ENCODE measurements at places on chromosomes 13 and 19.
A peak's percentile ranks its signal among the peaks of the same experiment; 100 is the strongest.

GRCh38 chr13:79404361-79404760 is 1.7 kb downstream of the RBM26 start:
- no peak for DNase-seq

DNA sequence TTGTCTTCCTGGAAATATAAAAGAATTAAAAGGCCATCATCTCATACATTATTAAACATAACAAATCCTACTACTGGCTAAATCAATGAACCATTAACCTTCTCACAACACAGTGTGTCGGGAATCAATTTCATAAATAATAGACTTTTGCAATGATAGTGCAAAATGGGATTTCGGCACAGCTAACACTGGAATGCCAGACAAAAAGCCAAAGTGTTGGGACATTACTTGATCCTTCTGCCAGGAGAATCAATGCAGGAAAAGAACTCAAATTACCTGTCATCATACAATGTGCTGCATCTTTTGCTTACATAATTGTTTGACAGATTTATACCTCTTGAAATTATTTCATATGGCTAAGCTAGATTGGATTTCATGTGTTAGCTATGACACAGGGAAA is 334.3 kb downstream of the MTUS2 start:
- DNase-seq, result no peak

DNA sequence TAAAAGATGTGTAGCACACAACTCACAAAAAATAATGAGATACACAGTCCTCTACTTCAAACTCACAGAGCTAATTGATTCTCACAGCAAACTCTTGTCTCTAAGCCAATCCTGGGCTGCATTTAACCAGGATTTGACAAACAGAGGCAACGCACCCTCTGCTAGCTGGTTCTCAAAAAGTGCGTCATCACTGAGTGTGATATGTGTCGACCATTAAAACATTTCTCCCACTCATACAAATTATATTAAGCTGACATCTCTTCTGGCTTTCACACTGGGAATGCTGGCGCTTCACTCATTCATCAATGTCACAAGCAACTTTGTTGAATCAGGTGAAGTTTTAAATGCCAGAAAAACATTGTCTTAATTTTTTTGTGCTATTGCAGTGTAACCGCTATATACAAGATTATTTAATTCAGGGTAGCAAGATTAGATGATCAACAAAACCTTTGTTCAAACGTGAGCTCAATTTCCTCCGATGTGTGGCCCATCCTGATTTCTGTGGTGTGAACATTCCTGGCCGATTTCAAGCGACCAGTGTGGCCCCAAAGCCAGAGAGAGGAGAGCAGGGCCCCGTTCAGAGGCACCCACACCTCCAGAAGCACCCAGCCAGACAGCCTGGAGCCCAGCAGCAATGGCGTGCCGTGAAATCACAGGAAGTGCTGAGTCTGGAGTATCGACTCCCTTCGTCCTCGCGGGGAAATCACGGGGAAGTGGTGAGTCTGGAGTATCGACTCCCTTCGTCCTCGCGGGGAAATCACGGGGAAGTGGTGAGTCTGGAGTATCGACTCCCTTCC is 49.4 kb downstream of the RASA3 start:
- no peak for DNase-seq

GRCh38 chr13:87953381-87953780 is 282.2 kb downstream of the SLITRK5 start:
- DNase-seq, result no peak

DNA sequence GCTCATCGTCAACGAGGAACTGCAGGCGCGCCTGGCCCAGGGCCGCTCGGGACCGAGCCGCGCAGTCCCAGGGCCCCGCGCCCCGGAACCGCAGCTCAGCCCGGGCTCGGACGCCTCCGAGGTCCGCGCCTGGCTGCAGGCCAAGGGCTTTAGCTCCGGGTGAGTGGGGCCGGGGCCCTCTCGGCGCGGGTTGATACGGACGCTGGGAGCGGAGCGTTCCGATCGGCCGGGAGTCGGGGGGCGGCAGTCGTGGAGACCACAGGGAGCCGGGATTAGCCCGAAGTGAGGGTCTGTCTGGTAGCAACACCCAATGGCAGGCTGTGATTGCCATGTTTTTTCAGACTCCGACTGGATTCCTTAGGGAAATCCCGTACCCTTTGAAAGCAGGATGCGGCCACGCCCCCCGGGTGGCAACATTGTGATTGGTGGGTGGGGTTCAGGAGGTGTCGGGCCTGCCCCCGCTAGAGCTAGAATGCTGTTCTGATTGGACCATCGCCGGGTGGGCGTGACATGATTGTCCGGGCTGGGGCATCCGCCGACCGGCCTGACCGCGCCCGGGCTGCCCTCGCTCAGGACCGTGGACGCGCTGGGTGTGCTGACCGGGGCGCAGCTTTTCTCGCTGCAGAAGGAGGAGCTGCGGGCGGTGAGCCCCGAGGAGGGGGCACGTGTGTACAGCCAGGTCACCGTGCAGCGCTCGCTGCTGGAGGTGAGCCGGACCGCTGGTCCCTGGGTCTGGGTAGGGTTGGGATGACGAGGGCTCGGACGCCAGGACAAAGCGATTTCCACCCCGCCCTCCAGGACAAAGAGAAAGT is 11.3 kb downstream of the EPS8L1 start:
- peak; percentile 60 for DNase-seq
